Nucleus accumbens (tissue), 56 donors: ENCODE measurements at places on chromosomes 3 and 15.

DNA sequence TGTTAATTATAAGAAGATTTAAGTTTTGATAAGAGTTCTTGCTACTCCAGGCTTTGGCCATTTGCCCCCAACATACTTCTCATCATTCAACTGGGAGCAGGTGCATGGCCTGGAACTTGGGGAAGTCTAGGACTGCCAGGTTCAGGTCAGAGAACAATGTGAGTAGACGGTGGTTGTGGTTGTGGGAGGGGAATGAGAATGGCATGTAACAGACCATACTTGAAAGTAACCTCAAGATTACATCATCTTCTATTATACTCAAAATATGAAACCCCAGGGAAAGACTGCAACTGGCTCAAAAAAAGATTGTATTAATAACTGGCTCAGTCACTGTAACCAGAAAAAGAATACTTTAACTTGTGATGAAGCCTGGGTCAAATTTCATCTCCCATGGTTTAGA is 364.9 kb upstream of the DPPA4 start:
- DNase-seq, result no peak

- no peak for DNase-seq
Measured at GRCh38 chr15:23564821-23565394, 566 bp upstream of the MKRN3 start.

- DNase-seq, result no peak
Measured at GRCh38 chr15:87287156-87287555, 969.4 kb downstream of the NTRK3 start.

GRCh38 chr3:153927107-153927506 is 194.1 kb upstream of the ARHGEF26 start:
- DNase-seq, result no peak

DNA sequence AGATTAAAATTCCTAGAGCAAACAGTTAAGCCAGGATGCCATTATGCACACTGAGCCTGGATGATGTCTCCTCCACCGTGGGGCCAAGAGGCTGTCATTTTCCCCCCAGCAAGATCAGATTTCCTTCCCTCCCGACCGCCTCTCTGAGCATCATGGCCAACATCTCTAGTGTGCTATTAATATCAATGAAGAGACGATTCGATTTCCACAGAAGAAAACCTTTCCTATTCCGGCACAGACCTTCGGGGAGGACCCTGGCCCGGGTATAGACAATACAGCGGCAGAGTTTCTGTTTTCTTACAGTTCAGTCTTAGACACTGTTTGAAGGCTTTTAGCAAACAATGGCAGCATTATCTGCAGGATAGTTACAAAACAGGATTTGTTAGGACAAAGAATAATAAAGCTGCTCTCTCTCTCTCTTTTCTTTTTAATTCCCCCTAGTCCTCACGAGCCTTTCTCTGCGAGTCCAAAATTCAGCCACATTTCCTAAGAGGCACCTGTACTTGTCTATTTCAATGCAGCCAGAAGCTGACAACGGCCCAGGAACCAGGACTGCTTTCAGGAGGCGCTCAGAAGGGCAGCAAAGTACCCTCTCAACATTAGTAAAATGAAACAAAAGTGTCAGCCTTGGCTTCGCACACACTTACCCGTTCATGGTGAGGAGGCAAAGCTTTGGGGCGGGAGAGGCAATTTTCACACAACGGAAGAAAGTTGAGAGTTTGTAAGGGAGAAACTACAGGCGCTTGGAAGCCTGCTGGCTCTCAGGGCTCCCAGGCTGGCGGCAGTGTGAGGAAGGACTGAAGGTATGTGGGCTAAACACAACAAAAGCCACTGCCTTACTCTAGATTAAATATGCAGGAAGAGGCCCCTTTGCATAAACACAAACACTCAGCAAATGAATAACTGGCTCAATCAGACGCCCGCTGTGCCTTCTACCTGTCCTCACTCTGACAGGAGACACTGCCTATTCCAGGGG is 278.0 kb downstream of the FOXP1 start:
- DNase-seq, result peak; percentile 42

DNA sequence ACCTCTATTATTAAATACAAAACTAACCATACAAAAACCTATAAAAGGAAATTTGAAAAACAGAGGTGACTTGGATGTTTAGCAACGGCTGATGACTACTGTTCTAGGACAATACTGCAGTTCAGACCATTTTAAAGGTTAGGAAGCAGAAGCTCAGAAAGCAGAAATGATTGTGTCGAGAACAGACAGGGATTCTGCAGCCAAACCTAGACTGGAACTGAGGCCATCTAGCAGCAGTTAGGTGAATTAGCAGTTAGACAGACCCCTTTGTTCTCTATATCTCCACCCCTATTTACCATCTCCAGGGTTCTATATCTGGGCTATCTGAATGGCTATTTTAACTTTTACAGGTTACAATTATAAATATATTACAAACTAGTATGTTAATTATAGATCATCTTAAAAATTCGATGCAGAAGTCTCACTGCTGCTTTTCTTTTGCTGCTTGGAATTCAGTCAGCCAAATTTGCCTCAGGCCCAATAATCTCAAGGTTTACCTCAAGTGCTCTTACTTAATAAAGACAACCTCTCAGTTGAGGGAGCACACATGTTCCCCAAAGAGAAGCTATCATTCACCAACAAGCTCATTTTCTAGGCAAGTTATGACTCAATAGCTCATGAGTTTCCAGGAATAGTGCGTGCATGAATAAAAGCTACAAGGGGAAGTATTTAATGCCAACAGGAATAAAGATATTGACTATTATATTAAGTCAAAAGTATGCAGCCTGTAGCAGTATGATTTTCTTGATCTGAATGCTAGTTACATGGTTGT is 9.3 kb upstream of the IL1RAP start:
- DNase-seq, result no peak

GRCh38 chr3:107988460-107989175 is 102.2 kb downstream of the CD47 start:
- DNase-seq, result no peak

DNA sequence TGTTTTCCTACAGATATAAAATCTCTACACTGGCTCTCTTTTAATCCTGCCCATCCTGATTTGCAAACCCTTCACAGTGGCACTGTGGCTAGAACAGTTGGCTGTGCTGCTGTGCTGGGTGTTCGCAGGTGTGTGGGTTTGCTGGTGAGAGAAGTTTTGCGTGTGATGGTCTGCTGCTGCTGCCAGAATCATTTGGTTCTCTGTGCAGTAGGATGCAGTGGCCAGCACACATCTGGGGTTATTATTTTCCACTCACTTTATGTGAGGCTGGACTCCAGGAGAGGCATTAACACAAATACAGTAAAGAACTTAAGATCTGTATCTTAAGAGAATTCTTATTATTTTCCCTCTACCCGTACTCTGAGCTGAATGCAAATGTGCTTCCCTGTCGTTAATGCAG is 16.0 kb upstream of the PSMD6 start:
- no peak for DNase-seq

- no peak for DNase-seq
Measured at GRCh38 chr3:47024932-47025331, 45.5 kb downstream of the NBEAL2 start.

DNA sequence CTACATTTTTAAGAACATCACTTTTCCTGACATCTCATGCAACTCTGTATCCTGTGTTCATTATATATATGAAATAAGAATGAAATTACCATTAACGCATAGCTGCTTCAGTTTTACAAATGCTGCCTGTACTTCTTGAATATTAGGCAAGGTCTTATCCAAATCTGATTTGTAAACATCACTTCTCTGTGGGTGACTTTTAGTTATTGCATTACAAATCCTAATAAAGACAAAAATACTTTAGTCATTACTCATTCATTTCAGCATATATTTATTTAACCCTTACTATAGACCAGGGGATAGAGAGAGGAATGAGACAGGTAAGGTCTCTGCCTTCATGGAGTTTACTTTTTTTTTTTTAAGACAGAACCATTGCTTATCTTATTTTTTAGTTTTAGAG is 36.8 kb downstream of the MTMR10 start:
- no peak for DNase-seq
